Ecto neural progenitor cell (in vitro differentiated cells): ENCODE measurements at places on chromosomes 11 and 22.

DNA sequence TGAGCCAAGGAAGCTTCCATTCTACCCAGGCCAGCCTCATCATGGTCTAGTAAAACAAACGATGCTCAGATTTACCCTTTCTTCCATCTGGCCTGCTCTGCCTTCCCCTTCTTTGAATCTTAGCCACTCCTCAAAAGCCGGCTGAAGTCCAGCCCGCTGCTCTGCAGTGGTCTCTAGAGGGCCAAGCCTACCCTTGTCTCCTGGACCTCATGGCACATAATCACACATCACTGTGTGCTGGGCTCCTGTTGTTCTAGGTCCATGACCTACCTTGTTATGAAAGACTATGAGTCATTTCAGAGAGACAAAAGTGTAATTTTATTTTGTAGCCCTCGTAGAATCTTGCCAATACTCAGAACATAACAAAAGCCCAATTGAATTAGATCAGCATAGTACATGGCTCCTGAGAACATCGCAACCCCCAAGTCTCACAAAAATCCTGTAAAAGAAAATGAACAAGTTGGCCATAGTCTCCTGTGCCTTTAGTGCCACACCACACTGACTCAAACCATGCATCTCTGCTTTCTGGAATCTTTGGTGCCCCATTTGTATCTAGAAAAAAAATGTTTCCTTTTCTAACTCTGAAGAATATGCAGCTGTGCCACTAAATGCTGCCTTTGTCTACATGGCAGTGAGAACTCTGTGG, 192.7 kb downstream of the OPCML start:
- DNase-seq = no peak

GRCh38 chr11:60887556-60887955, 18.8 kb downstream of the PRPF19 start:
- DNase-seq = peak; percentile 20

- no peak for DNase-seq
Measured at GRCh38 chr11:61111786-61112517, 9.7 kb downstream of the CD5 start.

- no peak for DNase-seq
Measured at GRCh38 chr22:49330421-49331222, 497.1 kb downstream of the BRD1 start.

DNA sequence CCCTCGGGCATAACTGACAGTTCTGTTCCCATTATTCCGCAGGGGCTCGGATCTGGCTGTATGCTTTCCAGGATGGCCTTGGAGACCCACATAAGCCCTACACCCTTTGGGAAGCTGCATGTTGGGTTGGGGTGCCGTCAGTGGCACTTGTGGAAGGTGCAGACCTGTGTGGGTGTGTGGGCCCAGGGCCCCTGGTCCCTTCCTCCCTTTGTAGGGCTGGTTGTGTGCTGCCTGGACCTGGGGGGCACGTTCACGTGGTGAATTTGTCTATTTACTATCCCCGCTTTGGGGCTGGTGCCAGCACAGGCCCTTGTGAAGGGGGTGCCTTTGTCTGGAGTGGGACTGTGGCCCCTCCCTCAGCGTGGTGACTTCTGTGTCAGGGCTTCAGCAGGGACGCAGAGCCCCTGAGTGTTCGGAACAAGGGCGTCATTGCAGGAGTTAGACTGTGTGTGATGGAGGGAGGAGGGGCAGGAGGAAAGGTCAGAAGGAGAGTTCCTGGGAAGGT, 15.0 kb upstream of the PPP6R3 start:
- no peak for DNase-seq

- DNase-seq = no peak
Measured at GRCh38 chr11:66861038-66861773, 4.3 kb downstream of the LRFN4 start.

GRCh38 chr22:26017932-26018331, 151.3 kb upstream of the SEZ6L start:
- DNase-seq = no peak

DNA sequence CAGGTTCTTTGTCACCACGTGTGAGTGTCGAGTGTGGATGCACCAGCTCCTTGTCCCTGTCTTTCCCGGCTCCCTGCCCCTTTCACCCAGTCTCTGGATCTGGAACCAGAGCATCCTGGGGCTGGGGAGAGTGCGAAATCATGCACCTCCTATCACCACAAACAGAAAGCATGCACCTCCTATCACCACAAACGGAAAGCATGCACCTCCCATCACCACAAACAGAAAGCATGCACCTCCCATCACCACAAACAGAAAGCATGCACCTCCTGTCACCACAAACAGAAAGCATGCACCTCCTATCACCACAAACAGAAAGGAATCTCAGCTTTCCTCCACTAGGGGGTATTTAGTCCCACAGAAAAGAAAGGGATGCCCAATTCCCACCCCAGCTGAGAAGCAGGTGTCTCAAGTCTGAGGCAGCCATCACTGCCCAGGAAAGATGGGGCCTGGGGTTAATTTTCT, 5.9 kb upstream of the GLB1L3 start:
- DNase-seq = no peak

DNA sequence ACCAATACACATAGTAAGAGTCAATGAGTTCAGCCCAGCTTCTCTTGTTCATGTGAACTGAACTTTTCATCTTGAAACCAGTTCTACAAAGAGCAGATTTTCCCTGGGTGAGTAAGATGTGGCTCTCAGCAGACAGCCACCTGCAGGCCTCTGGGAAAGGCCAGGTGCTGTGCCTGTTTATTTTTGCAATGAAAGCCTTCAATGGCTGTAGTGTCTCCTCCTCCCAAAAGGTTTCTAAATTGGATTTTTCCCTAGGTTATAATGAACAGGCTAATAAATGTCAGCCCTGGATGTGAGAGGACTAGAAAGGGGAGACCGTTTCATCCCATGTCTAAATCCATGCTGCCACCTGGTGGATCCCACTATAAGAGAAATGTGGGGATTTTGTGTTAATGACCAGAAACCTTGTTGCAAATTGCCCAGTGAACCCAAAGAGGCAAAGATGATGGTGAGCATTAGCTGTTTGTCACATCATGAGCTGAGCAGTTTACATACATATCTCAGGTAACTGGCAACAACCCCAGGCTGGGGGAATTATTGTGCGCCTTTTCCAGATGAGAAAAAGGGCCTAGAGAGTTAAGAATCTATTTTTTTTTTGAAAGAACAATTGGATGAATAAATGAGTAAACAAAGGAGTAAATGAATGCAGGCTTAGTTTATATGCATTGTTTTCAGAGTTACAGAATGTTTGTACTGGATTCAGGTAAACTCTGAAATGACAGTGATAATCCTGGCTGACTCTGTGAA, 12.7 kb downstream of the C11orf91 start:
- DNase-seq = no peak

- no peak for DNase-seq
Measured at GRCh38 chr22:29903371-29903770, 20.4 kb downstream of the MTMR3 start.

DNA sequence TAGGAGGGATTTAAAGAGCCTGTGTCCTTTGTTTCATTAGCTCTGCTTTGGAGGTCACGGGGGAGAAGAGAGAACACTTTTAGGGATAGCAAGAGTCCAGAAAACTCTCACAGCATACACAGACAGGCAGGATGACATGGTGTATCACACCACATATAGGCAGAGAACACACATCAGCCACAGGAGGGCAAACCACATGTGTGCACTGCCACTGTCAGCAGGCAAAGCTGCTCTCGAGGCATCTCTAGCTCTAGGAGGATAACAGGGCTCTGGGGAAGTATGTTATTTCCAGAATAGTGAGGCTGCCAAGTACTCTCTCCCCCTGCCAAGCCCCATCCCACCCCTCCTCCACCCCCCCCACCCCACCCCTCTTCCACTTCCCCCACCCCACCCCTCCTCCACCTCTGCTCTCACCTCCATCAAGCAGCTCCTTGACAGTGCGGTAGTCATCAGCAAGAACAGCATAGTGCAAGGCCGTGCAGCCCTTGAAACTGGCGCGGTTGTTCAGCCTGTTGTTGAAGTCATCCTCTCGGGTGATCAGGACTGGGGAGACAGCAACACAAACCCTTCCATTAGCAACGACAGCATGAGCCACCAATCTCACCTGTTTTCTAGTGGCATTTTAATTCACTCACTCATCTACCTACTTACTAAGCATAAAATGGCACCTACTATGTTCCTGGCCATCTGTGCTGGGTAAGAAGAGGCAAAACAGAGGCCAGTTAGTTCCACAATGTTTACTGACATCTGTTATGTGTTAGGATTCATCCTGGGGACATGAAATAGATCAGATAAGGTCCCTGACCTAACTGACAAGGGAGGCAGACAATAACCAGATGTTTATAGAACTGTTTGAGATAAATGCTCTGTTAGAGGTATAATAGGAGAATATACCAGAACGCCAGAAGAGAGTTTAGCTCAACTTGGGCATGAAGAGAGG, 75.6 kb downstream of the CLPB start:
- no peak for DNase-seq

- no peak for DNase-seq
Measured at GRCh38 chr11:128194216-128194615, 393.1 kb downstream of the ETS1 start.

GRCh38 chr11:776561-777287, 563 bp downstream of the GATD1 start:
- DNase-seq = no peak

GRCh38 chr22:19631899-19632667, 82.2 kb upstream of the SEPTIN5 start:
- DNase-seq = peak; percentile 68

DNA sequence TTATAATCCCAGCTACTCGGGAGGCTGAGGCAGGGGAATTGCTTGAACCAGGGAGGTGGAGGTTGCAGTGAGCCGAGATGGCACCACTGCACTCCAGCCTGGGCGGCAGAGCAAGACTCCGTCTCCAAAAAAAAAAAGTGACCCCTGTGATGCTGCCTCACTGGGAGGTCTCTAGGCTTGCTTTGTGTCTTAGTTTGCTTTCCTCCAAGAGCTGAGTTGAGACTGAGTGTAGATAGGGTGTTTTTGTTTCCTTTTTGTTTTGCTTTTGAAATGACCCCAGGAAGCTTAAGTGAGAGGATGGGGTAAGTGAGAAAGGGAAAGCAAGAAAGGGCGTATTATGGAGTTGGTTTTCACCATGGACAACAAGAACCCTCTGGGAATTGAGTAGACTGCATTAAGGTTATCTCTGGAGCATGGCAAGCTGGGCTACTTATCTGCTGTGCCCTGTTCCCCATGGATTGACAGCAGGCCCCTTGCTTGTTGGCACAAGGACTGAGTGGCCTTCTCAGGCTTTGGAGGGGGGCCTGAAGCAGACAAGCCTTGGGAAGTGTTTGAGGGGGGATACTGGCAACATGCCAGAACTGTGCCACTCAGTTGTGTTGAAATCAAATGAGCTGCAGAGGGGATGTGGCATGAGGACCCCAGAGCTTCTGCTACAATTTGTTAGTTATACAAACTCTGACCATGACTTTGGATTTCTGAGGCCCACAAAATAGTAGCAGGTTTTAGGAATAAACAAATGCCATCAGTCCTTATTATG, 300.6 kb upstream of the C11orf87 start:
- no peak for DNase-seq

GRCh38 chr11:119175493-119176077, 7.1 kb downstream of the NLRX1 start:
- DNase-seq = no peak

GRCh38 chr11:1691026-1691877, 5.7 kb upstream of the KRTAP5-6 start:
- DNase-seq = no peak
